ENCODE measurements at places on chromosomes 1 and 21.

DNA sequence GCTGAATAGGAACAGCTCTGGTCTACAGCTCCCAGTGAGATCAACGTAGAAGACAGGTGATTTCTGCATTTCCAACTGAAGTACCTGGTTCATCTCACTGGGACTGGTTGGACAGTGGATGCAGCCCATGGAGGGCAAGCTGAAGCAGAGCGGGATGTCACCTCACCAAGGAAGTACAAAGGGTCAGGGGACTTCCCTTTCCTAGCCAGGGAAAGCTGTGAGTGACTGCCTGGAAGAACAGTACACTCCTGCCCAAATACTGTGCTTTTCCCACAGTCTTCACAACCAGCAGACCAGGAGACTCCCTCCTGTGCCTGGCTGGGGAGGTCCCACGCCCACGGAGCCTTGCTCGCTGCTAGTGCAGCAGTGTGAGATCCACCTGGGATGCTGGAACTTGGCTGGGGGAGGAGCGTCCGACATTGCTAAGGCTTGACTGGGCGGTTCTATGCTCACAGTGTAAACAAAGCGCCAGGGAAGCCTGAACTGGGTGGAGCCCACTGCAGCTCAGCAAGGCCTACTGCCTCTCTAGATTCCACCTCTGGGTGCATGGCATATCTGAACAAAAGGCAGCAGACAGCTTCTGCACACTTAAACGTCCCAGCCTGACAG lies 14.7 kb downstream of the CR1L start:
- no peak for DNase-seq

DNA sequence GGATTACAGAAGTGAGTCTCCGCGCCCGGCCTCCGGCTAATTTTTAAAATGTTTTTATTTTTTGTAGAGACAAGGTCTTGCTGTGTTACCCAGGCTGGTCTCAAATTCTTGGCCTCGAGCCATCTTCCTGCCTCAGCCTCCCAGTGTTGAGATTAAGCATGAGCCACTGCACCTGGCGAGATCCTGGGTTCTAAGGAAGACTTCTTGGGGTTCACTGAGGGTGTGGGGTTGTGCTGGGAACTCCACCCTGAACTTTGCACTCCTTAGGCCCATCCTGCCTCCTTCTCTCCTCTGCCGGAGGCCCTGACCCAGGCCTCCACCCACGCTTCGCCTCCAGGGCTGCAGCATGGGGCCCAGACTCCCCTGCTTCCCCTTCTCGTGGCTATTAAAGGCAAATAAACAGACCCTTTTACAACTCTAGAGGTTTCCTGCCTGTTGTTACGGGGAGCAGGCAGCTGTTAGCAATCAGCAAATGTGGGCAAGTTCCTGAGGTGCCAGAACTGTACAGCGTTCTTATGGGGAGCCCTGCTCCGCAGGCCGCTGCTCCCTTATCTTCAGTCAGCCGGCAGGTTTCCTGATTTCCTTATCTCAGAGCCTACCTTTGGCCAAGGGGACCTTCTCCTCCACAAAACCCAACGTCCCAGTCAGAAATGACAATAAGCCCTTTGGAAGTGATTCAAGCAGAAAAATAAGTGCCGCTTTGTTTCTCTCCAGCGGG lies 41.0 kb upstream of the LIN9 start:
- DNase-seq, result no peak

DNA sequence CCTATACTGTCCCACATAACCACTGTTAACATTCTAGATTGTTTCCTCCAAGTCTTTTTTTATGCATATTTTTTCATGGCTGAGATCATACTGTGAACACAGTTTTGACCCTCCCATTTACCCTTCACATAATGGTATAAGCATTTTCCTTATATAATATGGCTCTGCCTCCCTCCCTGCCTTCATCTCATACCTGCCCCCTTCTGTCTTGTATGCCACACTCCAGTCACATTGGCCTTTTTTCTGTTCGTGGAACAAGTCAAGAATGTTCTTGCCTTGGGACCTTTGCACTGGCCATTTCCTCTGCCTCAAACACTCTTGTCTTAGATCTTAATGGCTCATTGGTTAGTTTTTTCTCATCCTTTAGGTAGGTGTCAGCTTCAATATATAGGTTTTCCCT lies 24.3 kb upstream of the ELAVL4 start:
- no peak for DNase-seq

- no peak for DNase-seq
Observed at GRCh38 chr1:212485913-212486618, 53.3 kb downstream of the NENF start.

- DNase-seq, result no peak
Observed at GRCh38 chr1:92298213-92298572, 594 bp downstream of the GLMN start.

DNA sequence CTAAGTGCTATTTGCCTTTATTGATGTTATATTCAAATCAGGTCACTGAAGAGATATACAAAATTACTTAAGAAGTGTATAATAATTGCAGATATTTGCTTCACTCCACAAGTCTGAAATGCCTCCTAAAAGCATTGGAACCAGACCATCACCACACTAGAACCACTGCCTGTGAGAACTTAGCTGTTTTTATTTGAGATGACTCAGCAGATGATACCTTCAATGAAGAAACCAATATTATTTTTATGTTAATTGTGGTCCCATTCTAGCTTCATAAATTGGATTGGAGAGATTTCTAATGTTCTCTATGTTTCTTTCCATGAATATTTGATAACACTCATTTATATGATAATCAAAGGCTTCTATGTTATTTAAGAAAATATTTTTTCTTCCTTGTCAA lies 740.6 kb downstream of the KCNT2 start:
- DNase-seq, result no peak

DNA sequence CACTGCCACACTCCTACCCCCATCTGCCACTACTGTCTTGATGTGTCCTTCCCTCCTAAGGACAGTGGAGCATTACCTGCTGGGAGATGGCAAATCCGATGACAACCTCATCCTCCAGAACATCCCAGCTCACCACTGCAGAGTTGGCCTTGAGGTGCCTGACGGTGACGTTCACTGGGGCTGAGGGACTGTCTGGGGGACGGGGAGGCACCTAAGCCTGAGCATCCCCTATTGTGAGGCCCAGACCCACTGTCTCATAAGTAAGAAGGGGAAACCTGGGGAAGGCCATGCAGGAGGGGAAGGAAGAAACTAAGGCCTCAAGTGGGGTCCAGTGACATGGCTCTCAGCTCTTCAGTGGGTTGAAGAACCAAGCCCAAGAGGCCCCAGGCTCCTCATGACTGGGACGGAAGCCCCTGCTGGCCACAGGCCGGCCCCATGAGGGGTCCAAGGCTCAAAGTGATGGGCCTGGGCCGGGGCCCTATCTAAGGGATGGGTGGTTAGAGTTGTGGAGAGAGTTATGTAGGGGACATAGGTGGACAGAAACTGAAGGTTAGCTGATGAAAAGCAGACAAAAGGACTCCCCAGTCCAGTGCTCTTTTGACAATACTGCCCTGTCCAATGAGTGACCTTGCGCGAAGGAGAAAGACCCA lies 1.8 kb downstream of the FNDC5 start:
- DNase-seq, result no peak

- DNase-seq, result no peak
Observed at GRCh38 chr1:168706391-168706992, 22.5 kb downstream of the DPT start.

DNA sequence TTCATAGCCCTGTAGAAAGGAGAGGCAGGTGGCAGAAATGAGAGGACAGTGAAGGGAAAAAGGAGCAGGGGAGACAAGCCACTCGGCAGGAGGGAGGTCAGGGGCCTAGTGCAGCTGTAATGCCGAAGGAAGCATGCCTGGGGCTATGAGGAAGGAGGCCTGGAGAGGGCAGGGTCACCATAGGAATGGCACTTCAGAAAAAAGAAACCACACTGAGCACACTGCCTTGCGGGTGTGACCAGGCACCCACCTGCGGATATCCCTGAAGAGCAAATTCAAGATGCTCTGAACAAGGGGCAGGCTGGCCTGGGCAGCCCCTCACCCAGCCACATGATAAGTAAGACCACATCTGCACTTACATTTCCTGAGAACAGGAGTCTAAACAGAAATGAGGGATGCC lies 104.7 kb downstream of the JAK1 start:
- DNase-seq, result no peak

Measured in stimulated activated CD8-positive, alpha-beta memory T cell treated with anti-CD3 and anti-CD28 coated beads, Interleukin-15, amount 100 ng/mL, for 24 hours (primary cell).